ENCODE measurements at places on chromosomes 5 and 9. TPM values are rescaled to one million over a fixed set of nuclear protein-coding genes. Genes with fewer than 3 reads are reported as not detected.

MATR3 gene
- polyA plus RNA-seq = 97.0 TPM

CAMK2A gene
- polyA plus RNA-seq = 0.09 TPM

NDST1 gene
- 89.7 TPM for polyA plus RNA-seq

UBTD2 gene
- polyA plus RNA-seq = 18.8 TPM

BSPRY gene
- not detected for polyA plus RNA-seq

UBE2QL1 gene
- polyA plus RNA-seq = not detected

SPINK4 gene
- not detected for polyA plus RNA-seq

NOXA1 gene
- polyA plus RNA-seq = 0.20 TPM

ADGRD2 gene
- not detected for polyA plus RNA-seq

PCDHGC4 gene
- 0.49 TPM for polyA plus RNA-seq

PROB1 gene
- 0.23 TPM for polyA plus RNA-seq

PRUNE2 gene
- polyA plus RNA-seq = 0.78 TPM

BTNL3 gene
- polyA plus RNA-seq = not detected

TTC23L gene
- not detected for polyA plus RNA-seq

CYSTM1 gene
- 29.8 TPM for polyA plus RNA-seq
